Activated CD4-positive, alpha-beta T cell treated with anti-CD3 and anti-CD28 coated beads, Interleukin-2, amount 10 ng/mL, durations not matched to agents 24 days and 14 days (primary cell): ENCODE measurements at places on chromosomes 6 and 20. TPM values are rescaled to one million over a fixed set of nuclear protein-coding genes. Genes with fewer than 3 reads are reported as not detected.

The RNF146 gene
- 16.7 and 18.4 TPM in 2 replicates for total RNA-seq

DNA sequence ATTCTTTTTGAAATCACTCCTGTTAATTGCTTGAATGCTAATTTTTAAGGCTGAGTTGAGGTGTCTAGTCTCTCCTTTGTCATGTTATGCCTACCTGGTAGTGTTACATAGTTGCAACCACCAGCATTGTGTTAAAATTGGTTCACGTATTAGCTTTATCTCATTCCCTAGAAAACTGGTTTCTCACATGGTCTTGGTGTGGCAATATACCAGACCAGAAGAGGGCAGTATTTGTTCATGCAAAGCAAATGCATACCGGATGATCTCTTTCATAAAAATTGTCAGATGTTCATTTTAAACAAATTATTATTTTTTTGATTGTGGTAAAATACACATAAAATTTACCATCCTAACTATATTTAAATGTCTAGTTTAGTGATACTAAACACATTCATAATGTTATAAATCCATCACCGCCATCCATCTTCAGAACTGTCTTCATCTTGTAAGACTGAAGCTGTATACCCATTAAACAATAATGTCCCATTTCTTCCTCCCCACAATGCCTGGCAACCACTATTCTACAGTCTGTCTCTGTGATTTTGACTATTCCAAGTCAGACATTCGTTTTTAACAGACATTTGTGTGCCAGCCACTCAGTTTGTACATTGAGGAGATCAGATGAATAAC is 92.8 kb downstream of the ATRN start:
- no peak overlapping the region for H3K4me3 ChIP-seq
- H3K36me3 ChIP-seq: peaks cover 4% of the 10 kb centered on the region
- H3K27me3 ChIP-seq: no peaks in the 10 kb centered on the region
- H3K4me1 ChIP-seq: no peaks in the 10 kb centered on the region
- H3K27ac ChIP-seq: no peak overlapping the region
- DNase-seq: peak; percentile 76

The SIM1 gene
- not detected in 2 replicates for total RNA-seq

- peaks cover 21% of the 10 kb centered on the region for H3K4me1 ChIP-seq
- DNase-seq: peak; percentile 63
- peak overlapping the region; percentile 28 for H3K4me3 ChIP-seq
- no peak overlapping the region for H3K27ac ChIP-seq
- peaks cover 55% of the 10 kb centered on the region for H3K27me3 ChIP-seq
- H3K36me3 ChIP-seq: peaks cover 25% of the 10 kb centered on the region
Measured at GRCh38 chr20:20368418-20369249, 730 bp downstream of the INSM1 start.

The DEF6 gene
- total RNA-seq: 103 and 113 TPM in 2 replicates

DNA sequence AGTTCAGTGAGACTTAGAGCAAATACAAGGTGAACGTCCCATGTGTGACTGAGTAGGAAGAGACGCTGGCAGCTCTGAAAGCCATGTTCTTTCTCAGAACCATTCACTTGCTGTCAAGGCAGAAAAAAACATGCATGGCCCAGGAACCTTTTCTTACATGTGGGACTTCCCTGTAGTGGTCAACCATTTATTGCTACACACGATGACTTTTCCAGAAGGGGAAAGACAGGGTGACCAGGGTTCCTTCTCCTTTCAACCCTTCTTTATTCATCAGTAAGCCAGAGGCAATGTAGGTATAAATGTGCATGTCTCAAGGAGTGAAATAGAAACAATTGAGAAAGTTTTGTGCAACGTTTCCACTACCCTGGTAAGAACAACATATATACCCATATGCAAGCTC is 189.0 kb downstream of the NFATC2 start:
- H3K36me3 ChIP-seq: no peaks in the 10 kb centered on the region
- DNase-seq: no peak
- no peak overlapping the region for H3K4me3 ChIP-seq
- no peak overlapping the region for H3K27ac ChIP-seq
- H3K27me3 ChIP-seq: no peaks in the 10 kb centered on the region
- peaks cover 4% of the 10 kb centered on the region for H3K4me1 ChIP-seq

DNA sequence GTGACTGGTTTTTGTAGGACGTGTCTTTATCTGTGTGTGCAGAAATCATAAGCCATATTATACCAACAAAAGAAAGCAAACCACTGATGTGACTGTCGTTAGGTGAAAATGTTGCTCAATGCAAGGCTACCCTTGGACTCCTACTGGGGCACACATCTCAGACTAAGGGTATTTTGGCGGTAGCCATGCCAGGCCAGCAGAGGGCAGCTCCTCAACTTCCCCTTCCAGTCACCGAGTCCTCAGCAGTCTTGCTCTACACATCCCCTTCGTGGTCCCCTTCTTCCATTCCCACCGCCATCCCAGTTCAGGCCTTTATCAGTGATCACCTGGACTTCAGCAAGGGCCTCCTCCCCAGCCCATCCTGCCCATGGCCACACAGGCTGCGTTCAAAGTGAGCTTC is 113.7 kb upstream of the GGTLC1 start:
- H3K4me3 ChIP-seq: no peak overlapping the region
- H3K36me3 ChIP-seq: no peaks in the 10 kb centered on the region
- peaks cover 20% of the 10 kb centered on the region for H3K4me1 ChIP-seq

The MUC21 gene
- not detected in 2 replicates for total RNA-seq

GRCh38 chr6:15249371-15250019 is 3.6 kb downstream of the JARID2 start:
- peaks cover 58% of the 10 kb centered on the region for H3K36me3 ChIP-seq
- H3K4me1 ChIP-seq: peaks cover 59% of the 10 kb centered on the region
- H3K27ac ChIP-seq: peak overlapping the region; percentile 98
- H3K4me3 ChIP-seq: peak overlapping the region; percentile 87

DNA sequence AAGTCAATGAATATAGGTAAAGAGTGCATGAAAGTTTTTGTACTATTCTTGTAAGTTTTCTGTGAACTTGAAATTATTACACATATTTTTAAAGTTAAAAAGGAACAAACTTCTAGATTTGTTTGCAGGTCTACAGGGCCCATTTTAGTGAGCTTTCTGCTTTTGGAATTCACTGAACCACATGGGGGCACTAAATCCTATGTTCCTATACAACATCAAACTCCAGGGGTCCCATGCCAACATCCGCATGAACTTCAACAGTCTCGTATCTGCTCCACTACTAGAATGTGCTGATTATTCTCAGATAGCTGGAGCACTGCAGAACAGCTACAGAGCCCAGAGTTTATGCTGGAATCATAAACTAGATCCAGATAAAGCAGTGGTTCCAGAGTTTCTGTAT is 347.9 kb upstream of the SPTLC3 start:
- no peaks in the 10 kb centered on the region for H3K4me1 ChIP-seq
- H3K27me3 ChIP-seq: no peaks in the 10 kb centered on the region
- H3K4me3 ChIP-seq: no peak overlapping the region
- H3K36me3 ChIP-seq: no peaks in the 10 kb centered on the region

GRCh38 chr6:169224185-169224695 is 29.4 kb downstream of the THBS2 start:
- H3K4me1 ChIP-seq: no peaks in the 10 kb centered on the region
- DNase-seq: no peak
- H3K27me3 ChIP-seq: no peaks in the 10 kb centered on the region
- no peaks in the 10 kb centered on the region for H3K36me3 ChIP-seq
- H3K4me3 ChIP-seq: no peak overlapping the region
- H3K27ac ChIP-seq: no peak overlapping the region

The SLC39A7 gene
- 61.7 and 63.9 TPM in 2 replicates for total RNA-seq

The SIRPD gene
- total RNA-seq: not detected in 2 replicates

DNA sequence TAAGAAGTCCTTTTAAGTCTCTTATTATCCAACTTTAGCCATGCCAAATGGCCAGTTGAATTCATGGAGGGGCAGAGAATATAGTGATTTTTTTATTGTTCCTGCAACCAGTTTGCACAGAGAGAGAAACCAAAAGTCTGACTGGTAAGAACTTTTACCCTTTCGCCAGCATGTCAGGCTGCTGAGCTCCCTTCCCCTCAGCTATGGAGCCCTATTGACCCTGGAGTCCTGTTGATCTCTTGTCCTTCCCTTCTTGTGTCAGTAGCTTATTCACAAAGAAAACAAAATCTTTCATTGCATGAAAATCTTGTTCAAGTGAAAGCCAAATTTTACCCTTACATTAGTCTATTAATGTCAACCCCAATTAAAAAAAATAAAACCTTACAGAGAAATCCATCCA is 1.5 kb upstream of the SLC22A1 start:
- H3K4me1 ChIP-seq: no peaks in the 10 kb centered on the region
- peaks cover 21% of the 10 kb centered on the region for H3K36me3 ChIP-seq
- H3K4me3 ChIP-seq: no peak overlapping the region

DNA sequence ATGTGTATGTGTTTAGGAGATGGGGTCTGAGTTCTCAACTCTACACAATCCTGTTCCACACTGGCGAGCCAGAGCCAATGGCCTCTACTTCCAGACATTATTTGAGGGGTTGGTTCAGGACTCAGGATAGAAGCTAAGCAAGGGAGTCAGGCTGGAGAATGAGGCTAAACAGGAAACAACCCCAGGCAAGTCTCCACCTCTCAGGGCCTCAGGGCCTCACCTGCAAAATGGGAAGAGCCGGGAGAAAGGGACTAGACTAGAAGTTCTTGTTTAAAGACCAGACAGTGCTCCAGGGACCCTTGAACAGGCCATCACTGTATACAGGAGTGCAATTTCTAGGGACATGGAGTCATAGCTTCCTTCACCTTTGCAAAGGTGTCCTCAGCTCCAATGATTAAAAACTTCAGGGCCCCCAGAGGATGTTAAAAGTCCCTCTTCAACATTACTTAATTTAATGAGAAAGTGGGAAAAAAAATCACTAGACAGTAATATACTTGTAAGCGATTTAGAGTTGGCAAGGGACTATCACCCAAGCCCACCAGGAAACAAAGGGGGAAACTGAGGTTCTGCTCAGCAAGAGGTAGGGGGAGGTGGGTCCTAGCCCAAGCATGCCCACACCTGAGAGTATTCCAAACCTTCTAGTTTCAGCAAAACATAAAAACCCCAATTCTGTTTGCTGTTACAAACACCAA is 41.7 kb downstream of the ZMYND8 start:
- H3K4me3 ChIP-seq: no peak overlapping the region
- peaks cover 40% of the 10 kb centered on the region for H3K4me1 ChIP-seq
- peaks cover 27% of the 10 kb centered on the region for H3K36me3 ChIP-seq

DNA sequence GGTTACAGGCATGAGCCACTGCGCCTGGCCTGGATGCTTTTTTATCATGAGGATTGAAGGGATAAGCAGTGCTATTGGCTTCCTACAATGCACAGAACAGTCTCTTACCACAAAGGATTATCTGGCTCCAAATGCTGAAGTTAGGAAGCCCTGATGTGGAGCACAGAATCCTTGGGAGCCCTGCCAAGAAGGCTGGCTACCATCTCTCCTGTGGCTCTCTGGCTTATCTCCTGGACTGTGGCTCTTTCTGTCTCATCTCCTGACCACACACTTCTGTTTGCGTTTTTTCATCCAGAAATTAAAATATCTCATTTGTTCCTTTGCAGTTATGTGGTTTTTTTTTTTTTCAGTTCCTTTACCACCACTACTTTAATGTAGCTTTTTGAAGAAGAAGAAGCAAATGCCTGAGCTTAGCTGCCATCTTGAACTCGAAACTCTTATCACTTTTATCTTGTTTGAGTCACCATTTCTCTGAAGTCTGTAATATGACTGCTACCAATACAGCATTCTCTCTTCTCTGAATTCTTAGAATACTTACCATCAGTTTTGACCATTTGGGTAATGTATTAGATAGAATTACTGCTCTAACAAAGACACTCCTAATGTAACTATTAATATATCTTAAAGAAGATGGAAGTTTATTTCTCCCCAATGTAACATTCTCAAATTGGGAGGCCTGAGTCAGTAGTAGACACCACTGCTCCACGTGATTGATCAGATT is 1044.7 kb downstream of the KIF16B start:
- H3K36me3 ChIP-seq: no peaks in the 10 kb centered on the region
- no peak overlapping the region for H3K4me3 ChIP-seq
- DNase-seq: no peak
- H3K27ac ChIP-seq: no peak overlapping the region
- H3K4me1 ChIP-seq: no peaks in the 10 kb centered on the region

DNA sequence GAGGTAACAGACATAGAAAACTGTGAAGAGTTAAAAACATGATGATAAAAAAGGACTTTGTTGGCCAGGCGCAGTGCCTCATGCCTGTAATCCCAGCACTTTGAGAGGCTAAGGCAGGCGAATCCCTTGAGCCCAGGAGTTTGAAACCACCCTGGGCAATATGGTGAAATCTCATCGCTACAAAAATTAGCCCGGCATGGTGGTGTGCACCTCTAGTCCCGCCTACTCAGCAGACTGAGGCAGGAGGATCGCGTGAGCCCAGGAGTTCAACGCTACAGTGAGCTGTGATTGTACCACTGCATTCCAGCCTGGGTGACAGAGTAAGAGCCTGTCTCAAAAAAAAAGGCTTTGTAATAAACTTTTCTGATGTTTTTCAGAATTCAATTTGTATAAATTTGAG is 60.1 kb downstream of the GFOD1 start:
- no peaks in the 10 kb centered on the region for H3K27me3 ChIP-seq
- H3K36me3 ChIP-seq: peaks cover 3% of the 10 kb centered on the region
- peak overlapping the region; percentile 96 for H3K27ac ChIP-seq

GRCh38 chr6:37173493-37174195 is 3.7 kb downstream of the PIM1 start:
- H3K4me3 ChIP-seq: peak overlapping the region; percentile 93
- DNase-seq: peak; percentile 80
- H3K4me1 ChIP-seq: peaks cover 71% of the 10 kb centered on the region
- peaks cover 66% of the 10 kb centered on the region for H3K36me3 ChIP-seq
- H3K27ac ChIP-seq: peak overlapping the region; percentile 94

The MAP7 gene
- 1.0 and 1.1 TPM in 2 replicates for total RNA-seq

The SCRT2 gene
- not detected in 2 replicates for total RNA-seq

DNA sequence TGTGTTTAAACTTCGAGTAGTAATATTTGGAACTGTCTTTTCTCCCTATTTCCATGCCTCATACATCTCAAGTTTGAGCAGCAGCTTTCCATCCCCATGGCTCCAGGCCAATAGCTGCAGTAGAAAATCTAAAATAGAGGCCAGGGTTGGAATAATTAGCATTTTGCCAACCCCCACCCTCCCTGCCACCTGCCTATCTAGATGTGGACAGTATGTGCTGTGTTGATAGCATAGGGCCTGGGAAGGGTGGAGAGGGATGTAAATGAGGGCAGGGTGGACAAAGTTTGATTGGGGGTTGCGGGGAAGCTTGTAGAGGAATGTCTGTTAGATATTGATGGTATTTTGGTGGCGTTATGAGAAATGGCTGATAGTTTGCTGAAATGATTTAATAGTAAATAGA is 5.6 kb downstream of the TOP1 start:
- DNase-seq: no peak
- H3K4me1 ChIP-seq: peaks cover 74% of the 10 kb centered on the region
- H3K27ac ChIP-seq: no peak overlapping the region
- H3K27me3 ChIP-seq: no peaks in the 10 kb centered on the region

- H3K4me3 ChIP-seq: no peak overlapping the region
- no peaks in the 10 kb centered on the region for H3K27me3 ChIP-seq
- DNase-seq: no peak
- H3K4me1 ChIP-seq: no peaks in the 10 kb centered on the region
- H3K36me3 ChIP-seq: no peaks in the 10 kb centered on the region
- H3K27ac ChIP-seq: no peak overlapping the region
Measured at GRCh38 chr6:140660295-140660694, 1285.8 kb upstream of the CITED2 start.

DNA sequence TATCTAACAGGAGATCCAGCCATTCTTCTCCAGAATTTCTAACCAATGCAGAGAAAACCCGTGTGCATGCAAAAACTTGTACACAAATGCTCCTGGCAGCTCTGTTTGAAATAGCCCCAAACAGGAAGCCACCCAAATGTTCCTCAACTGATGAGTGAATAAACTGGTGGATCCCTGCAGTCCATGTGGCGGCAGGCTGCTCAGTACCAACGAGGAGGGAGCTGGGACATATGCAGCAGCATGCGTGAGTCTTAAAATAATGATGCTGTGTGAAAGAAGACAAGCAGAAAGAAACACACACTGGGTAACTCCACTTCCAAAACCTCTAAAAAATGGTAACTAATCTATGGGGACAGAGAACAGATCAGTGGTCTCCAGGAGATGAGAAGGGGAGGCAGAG is 542.1 kb upstream of the AGPAT4 start:
- no peaks in the 10 kb centered on the region for H3K27me3 ChIP-seq
- DNase-seq: no peak
- H3K27ac ChIP-seq: no peak overlapping the region
